Stomach (tissue), 19 donors: ENCODE measurements at places on chromosomes 6 and 20. TPM values are rescaled to one million over a fixed set of nuclear protein-coding genes. Genes with fewer than 3 reads are reported as not detected.
A peak's percentile ranks its signal among the peaks of the same experiment; 100 is the strongest.

Gene CLVS2
- total RNA-seq: not detected

DNA sequence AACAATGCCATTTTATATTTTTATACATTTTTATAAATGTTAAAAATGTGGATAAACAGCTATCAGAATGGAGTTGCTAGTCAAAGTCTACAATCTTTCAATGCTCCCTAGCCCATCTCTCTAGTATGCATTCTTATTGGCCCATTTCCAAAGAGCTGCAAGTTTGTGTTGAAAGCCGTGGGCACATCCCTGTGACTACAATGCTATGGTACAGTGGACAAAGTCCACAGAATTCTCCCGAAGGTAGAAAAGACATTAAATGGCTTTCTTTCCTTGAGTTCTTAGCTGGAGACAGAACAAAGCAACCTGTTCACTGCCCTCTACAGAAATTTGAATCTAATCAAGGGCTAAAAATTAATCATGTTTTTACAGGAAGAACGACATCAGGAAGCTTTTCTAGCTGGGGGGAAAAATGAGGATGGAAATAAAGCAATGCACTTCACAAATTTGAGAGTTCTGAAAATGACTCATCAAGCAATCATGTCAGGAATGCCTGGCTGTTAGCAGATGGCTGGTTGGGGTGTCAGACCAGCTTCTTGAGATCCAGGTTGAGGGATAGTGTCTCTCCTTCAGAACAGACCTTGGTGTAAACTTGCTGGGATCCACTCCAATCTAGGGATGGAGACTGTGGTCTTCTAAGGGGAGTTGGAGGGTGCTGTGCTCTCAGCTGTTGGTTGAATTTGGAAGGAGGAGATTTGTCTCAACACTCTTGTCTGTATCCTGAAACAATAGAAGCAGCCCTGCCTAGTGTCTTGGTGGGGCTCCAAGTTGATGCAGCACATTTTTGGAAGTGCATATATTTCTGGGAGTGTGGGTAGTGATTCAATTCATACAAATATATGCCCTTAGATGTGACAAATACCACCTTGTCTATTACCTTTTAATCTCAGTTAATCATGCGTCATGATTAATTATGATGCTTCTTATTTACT lies 143.4 kb upstream of the PHACTR1 start:
- peak; percentile 38 for DNase-seq

Gene PTPRK
- total RNA-seq: 156 TPM

- DNase-seq: no peak
These were observed 63.7 kb downstream of the PHACTR3 start for GRCh38 chr20:59667981-59668515.

DNA sequence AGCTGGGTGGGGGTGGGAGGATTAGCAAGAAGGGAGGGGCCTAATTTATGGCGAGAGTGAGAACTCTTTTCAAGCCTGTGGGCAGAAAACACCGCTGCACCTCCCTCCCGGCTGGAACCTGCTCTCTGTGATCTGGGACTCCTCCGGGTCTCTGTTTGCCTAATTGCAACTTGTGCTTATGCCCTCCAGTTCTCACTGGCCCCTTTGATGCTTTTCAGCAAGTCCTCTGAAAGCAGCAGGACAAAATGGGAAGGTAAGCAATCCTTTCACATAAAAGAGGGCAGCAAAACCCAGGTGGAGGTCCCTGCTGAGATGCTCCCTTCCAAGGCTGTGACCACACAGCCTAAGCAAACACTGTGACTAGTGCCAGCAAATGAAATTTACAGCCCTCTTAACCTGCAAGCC lies 523.0 kb upstream of the FLRT3 start:
- DNase-seq: peak; percentile 19

GRCh38 chr6:149114167-149114566 lies 203.3 kb upstream of the TAB2 start:
- no peak for DNase-seq

GRCh38 chr6:121694389-121694788 lies 258.9 kb downstream of the GJA1 start:
- no peak for DNase-seq

- DNase-seq: peak; percentile 48
These were observed 84.1 kb downstream of the SLC23A2 start for GRCh38 chr20:4916971-4917881.

DNA sequence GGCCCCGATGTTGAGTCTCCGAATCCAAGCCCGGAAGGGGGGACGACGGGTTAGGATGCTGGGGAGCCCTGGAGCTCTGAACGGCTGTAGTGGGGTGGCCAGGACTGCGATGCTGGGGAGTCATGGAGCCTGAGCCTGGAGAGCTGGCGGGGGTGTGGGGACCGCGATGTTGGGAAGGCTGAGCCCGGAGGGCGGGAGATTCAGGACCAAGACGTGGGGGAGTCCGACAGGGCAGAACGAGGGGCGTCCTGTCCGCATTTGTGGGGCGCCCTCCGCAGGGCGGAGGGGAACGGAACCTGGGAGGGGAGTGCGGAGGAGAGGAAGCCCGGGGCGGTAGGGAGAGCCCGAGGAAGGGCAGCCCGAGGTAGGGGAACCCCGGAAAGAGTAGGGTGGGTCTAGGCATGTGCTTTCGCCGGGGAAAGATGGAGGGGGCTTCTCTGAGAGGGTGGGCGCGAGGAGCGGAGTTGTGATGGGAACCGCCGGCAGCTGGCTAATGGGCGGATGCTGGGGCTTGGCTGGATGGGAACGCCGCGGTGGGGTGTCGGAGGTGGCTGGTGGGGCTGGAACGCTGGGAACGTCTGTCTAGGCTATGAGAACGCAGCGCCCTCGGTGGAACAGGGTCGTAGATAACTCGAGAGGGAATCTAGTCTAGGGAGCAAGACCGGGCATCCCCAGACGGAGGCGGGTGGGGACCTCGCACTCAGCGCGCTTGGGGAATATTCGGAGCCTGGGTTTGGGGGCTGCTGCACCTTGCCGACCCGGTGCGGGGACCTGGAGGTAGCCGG lies 684 bp downstream of the PAQR8 start:
- DNase-seq: peak; percentile 73

Gene HLA-E
- 282 TPM for total RNA-seq

DNA sequence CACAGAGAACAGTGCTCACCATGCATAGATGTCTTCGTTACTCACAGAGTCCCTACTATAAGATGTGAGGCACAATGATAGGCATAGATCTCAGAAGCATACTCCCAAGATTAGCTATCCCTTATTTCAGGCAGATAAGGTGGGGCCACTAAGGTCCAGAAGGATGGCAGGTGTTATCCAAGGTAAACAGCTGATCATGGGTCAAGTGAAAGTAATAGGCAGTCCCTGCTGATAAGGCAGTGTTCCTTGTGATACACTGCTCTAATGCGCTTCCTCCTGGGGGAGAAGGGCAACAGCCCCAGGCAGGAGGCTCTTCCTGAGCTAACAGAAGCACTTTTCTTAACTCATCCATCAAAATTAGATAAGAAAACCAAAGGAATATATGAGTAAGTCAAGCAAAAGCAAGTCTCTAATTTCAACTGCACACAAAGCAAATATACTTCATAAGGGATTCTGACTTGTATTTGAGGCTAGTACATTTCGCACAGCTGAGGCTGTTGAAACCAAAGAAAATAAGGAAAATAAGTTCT lies 42.2 kb downstream of the METTL24 start:
- no peak for DNase-seq

Gene CLPSL2
- total RNA-seq: not detected

Gene C6orf163
- total RNA-seq: 10.3 TPM

DNA sequence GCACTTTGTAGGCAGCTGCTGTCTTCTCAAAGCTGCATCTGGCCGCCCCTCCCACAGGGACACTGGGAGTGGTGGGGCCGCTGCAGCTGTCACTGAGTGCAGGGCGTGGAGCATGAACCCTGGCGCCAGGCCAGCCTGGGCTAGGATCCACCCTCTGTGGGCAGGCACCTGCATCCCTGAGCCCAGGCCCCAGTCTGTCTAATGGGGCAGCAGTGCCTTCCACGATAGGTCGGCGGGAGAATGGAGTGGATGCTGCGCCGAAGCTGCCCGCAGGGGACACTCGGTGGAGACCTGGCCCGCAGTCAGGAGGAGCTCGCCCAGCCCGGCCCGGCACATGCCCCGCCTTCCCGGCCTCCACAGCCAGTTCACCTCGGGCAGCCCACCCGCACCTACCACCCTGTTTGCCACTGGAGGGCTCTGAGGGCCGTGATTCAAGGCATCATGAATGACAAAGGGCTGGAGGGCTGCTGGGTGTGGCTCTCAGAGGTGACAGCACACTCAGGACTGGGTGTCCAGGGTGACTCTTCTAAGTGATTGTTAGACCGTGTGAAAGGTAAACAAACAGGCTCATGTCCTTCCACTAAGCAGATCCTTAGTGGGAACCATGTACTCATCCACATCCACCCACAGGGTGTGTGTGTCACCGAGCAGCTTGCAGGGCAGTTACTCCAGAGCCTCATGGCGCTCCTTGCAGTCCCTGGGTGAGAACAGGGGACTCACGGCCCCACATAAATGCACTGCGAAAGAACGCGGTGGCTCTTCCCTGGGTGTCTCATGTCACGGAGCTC lies 133.9 kb downstream of the AGPAT4 start:
- no peak for DNase-seq

- peak; percentile 40 for DNase-seq
These were observed 133.5 kb downstream of the TBC1D7 start for GRCh38 chr6:13194852-13195251.

Gene WFDC2
- 72.6 TPM for total RNA-seq

Gene ADGRF5
- 18.7 TPM for total RNA-seq

Gene CDKAL1
- total RNA-seq: 21.6 TPM

GRCh38 chr6:109279628-109280027 lies 102.6 kb downstream of the CD164 start:
- no peak for DNase-seq

DNA sequence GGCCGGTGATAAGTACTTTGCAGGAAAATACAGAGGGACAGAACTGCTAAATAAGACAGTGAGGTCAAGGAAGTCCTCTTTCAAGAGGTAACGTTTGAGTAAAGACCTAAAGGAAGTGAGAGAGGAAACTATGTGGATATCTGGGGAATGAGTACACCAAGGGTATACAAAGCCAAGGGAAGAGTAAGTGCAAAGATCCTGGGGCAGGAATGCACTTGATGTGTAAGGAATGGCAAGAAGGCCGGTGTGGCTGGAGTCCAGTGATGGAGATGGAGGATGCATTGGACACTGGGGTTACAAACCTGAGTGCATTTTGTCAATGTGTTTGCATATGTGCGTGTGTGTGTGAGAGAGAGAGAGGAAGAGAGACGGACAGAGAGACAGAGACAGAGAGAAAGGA lies 32.1 kb upstream of the TGM2 start:
- DNase-seq: no peak
